ENCODE measurements at places on chromosomes 1 and 21.

DNA sequence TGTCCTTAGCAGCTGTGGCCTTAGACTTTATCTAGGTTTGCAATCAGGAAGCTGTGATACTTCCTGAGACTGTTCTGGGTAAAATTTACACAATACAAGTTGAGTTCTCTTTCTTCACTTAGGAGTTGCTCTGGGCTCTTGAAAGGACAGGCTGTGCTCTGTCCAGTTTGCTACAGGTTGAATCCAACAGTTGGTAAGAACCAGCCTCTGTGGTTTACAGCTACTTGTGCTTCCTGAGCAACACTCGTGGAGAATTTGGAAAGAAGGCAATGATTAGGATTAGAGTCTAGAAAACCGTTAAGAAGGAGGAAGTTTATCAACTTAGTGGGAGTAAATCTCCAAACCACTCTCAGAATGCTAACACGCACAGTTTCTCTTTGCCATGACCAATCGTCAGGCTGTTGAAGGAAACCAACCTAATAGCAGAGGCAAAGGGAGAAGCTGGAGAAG, 26.8 kb downstream of the GFI1 start:
- no peak for DNase-seq

- no peak for DNase-seq
Observed at GRCh38 chr1:210582205-210582970, 253.7 kb downstream of the HHAT start.

DNA sequence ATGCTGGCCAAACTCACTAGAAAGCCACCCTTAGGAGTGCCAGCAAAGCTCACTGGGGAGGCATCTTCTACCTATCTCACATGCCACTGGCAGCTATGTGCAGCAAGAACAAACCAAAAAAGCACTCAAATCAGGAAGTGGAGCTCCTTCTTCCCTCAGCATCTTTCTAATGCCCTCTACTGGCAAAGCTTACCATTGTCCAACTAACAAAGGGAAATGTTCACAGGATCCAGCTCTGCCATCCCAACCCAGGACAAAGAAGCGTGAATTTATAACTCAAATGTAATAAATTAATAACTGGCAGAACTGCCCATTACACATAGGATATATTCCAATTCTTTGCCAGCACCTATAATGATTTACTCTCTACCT, 38.9 kb downstream of the LEPR start:
- no peak for DNase-seq

DNA sequence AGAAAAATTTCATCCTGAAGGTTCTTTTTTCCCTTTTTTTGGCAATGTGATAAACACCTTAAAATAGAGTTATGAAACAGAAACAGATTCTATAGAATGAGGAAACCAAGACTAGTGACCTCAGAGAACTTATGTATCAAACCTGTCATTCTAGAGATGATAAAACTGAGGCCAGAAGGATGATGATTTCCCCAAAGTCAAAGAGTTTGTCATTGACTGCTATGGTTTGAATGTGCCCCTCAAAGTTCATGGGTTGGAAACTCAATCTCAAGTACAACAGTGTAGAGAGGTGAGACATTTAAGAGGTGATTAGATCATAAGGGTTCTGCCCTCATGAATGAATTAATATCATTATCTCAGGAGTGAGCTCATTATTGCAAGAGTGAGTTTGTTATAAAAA, 13.7 kb upstream of the BEND5 start:
- no peak for DNase-seq

GRCh38 chr1:248631354-248632008, 3.4 kb downstream of the OR2T11 start:
- no peak for DNase-seq

DNA sequence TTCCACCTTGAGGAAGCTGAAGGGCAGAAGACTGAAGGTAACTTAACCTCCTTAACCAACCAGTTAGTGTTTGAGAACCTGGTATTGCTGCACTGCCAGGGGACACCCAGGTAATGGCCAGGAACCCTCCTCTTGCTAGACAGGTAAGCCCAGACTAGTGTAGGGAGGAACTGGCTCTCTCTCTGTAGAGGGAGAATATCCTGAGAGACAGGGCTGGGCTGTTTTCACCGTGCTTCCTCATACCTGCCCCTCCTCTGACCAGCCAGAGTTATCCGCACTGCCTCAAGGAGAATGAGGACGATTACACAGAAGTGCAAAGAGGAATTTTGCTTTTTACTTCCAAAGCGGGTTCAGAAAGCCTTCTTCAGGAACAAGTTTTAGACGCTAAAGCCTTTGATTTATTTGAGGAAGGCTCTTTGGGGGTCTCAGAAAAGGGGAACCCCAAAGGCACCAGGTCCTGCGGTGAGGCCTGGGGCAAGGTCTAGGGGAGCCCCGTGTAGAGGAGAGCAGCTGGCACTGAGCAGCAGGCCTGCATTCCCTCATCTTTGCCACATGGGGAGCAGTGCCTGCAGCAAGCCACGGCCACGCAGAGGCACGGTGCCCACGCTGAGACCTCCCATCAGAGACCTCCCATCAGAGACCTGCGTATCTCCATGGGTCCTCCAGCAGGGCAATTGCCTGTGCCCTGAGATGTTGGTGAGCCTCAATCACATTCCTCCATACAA, 13.5 kb downstream of the GNG4 start:
- no peak for DNase-seq

DNA sequence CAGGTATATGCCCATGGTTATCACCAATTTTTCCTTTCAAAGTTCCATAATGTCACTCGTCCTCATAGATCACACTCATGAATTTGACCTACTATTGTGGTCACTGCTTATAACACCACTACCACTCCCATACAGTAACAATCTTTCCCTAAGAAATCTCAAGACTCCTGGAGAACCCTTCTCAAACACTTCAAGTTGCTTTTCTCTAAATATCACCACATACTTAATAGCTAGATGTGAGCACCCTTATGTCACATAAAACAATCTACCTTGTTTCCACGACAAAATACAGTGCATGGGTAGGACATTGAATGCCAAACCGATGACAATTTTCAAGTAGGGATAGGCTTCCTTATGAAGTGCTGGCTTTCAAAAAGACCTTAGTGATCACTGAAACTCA, 104.5 kb downstream of the LRRC53 start:
- no peak for DNase-seq

- no peak for DNase-seq
Observed at GRCh38 chr1:102857251-102857650, 251.1 kb downstream of the COL11A1 start.

GRCh38 chr1:47593013-47593568, 155.2 kb downstream of the FOXD2 start:
- DNase-seq = no peak
